ENCODE measurements at places on chromosomes 13 and 19. TPM values are rescaled to one million over a fixed set of nuclear protein-coding genes. Genes with fewer than 3 reads are reported as not detected.

The MISP3 gene
- polyA plus RNA-seq, result 11.2 TPM

The EDDM13 gene
- polyA plus RNA-seq, result 3.0 TPM

The C13orf46 gene
- 10.1 TPM for polyA plus RNA-seq

The TSKS gene
- 0.65 TPM for polyA plus RNA-seq

The TMEM272 gene
- 0.09 TPM for polyA plus RNA-seq

- H3K4me3 ChIP-seq, result no peak overlapping the region
- H3K27me3 ChIP-seq, result no peaks in the 10 kb centered on the region
- DNase-seq, result no peak
- no peak overlapping the region for H3K27ac ChIP-seq
These were observed 290.0 kb downstream of the KCTD12 start for GRCh38 chr13:76596216-76596615.

DNA sequence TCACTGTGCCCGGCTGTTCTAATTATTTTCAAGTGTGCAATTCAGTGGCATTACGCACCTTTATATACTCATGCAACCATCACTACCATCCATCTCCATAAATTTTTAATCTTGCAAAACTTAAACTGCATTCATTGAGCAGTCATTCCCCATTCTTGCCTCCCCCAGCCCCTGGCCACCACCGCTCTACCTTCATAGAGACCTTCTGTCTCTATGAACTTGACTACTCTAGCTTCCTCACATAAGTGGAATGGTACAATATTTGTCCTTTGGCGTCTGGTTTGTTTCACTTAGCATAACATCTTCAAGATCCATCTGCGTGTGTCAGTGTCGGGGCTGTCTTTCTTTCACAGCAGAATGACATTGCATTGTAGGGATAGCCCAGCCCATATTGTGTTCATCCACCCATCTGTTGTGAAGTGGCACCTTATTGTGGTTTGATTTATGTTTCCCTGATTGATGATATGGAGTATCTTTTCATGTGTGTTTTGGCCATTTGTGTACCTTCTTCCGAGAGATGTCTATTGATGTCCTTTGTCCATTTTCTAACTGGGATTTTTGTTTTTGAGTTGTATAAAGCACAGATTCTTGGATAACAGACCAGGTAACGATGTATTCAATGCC, 64.8 kb upstream of the FLT1 start:
- no peaks in the 10 kb centered on the region for H3K4me1 ChIP-seq
- no peaks in the 10 kb centered on the region for H3K27me3 ChIP-seq
- no peak for DNase-seq
- H3K36me3 ChIP-seq, result no peaks in the 10 kb centered on the region
- no peak overlapping the region for H3K4me3 ChIP-seq
- no peak overlapping the region for H3K27ac ChIP-seq

DNA sequence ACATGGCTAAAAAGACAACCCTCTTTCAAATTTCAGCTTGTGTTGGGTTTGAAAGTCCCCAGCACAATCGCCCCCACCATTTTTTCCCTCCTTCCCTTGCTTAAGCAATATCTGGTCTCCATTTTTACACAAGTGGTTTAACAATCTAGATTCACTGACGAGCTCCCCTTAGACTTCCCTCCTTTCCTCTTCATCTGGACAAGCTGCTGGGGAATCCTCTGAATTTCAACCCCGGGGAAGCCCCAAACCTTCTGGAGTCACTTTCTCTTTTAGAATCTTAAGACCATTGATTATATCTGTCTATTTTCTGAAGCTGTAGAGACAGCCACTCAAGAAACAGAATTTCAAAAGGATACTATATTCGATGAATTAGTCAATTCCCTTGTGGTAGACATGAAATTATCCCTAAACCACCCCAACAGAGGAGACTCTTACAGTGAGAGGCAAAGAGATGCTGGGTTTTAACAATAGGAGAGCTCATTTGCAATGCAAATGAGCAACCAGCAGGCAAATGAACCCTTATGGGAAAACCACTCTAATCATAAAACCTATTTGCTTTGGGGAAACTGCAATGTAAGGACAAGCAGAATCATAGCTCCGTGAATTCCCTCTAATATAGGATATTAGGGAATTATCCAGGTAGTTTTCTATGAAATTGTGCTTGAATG, 78.9 kb downstream of the TEX26 start:
- peaks cover 14% of the 10 kb centered on the region for H3K4me1 ChIP-seq
- no peak overlapping the region for H3K27ac ChIP-seq
- no peaks in the 10 kb centered on the region for H3K36me3 ChIP-seq
- no peak for DNase-seq
- H3K4me3 ChIP-seq, result no peak overlapping the region
- no peaks in the 10 kb centered on the region for H3K27me3 ChIP-seq

DNA sequence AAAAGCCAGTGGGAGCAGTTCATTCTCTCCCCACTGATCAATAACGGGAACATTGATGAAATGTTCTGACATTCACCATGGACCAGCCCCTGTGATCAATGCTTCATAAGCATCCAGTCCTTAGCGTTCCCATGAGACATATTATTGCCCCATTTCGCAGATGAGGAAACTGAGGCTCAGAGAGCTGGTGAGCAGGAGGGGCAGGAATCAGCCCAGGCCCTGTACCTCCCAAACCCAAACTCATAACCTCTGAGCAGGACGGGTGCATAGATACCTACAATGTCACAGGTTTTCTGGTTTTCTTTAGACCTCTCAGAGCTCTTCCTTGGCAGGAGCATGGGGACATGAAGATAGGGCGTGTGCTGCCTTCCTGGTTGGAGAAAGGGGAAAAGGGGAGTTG, 2.1 kb downstream of the MCOLN1 start:
- H3K27me3 ChIP-seq, result no peaks in the 10 kb centered on the region
- H3K27ac ChIP-seq, result no peak overlapping the region
- H3K36me3 ChIP-seq, result peaks cover 7% of the 10 kb centered on the region
- DNase-seq, result no peak
- H3K4me3 ChIP-seq, result no peak overlapping the region
- no peaks in the 10 kb centered on the region for H3K4me1 ChIP-seq

- H3K27ac ChIP-seq, result no peak overlapping the region
- no peaks in the 10 kb centered on the region for H3K27me3 ChIP-seq
- no peak for DNase-seq
- H3K4me1 ChIP-seq, result no peaks in the 10 kb centered on the region
- H3K4me3 ChIP-seq, result no peak overlapping the region
These were observed 17.4 kb downstream of the VASP start for GRCh38 chr19:45524575-45525129.

DNA sequence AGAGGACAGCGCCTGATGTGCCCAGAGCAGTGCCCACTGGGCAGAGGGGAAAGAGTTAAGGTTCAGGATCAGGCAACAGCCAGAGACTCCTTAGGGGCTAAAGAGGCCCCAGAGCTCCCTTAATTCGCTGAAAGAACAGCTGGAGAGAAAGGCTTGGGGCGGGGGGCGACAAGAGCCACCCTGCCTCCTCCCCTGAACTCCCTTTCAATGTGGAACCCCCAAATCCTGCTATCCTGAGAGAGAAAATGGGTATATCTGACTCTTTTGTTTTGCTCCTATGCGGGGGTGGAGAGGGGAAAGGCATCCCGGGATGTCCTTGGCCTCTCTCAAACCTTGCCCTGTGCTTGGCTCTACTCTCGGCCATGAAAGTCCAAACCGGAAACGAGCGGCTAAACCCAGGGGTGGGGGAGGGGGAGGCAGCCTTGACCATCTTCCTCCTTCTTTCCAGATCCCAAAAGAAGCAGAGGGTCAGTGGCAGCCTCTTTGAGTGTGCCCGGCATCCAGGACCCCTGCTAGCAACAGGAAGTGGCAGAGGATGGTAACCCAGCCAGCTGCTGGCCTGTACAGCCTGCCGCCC, 4.7 kb downstream of the PRKACA start:
- peaks cover 9% of the 10 kb centered on the region for H3K4me1 ChIP-seq
- H3K4me3 ChIP-seq, result no peak overlapping the region
- peaks cover 2% of the 10 kb centered on the region for H3K36me3 ChIP-seq
- DNase-seq, result peak; percentile 76
- peak overlapping the region; percentile 88 for H3K27ac ChIP-seq
- no peaks in the 10 kb centered on the region for H3K27me3 ChIP-seq

- no peaks in the 10 kb centered on the region for H3K27me3 ChIP-seq
- no peaks in the 10 kb centered on the region for H3K36me3 ChIP-seq
- H3K4me1 ChIP-seq, result peaks cover 10% of the 10 kb centered on the region
These were observed 140.6 kb upstream of the FRY start for GRCh38 chr13:31890946-31891345.

- H3K27ac ChIP-seq, result no peak overlapping the region
- H3K27me3 ChIP-seq, result no peaks in the 10 kb centered on the region
- no peak overlapping the region for H3K4me3 ChIP-seq
These were observed 855.9 kb upstream of the KLHL1 start for GRCh38 chr13:70964124-70964523.

- H3K36me3 ChIP-seq, result no peaks in the 10 kb centered on the region
- H3K27me3 ChIP-seq, result no peaks in the 10 kb centered on the region
- no peak overlapping the region for H3K27ac ChIP-seq
- no peak for DNase-seq
These were observed 214.8 kb downstream of the LMO7 start for GRCh38 chr13:75850916-75851315.

GRCh38 chr13:83845106-83845505, 37.2 kb downstream of the SLITRK1 start:
- H3K4me3 ChIP-seq, result no peak overlapping the region
- H3K27me3 ChIP-seq, result no peaks in the 10 kb centered on the region
- H3K27ac ChIP-seq, result no peak overlapping the region
- DNase-seq, result no peak

- H3K36me3 ChIP-seq, result no peaks in the 10 kb centered on the region
- peaks cover 24% of the 10 kb centered on the region for H3K4me1 ChIP-seq
- no peak overlapping the region for H3K27ac ChIP-seq
- no peak for DNase-seq
- peaks cover under 1% of the 10 kb centered on the region for H3K27me3 ChIP-seq
These were observed 3.9 kb downstream of the UNC13A start for GRCh38 chr19:17684256-17684655.

DNA sequence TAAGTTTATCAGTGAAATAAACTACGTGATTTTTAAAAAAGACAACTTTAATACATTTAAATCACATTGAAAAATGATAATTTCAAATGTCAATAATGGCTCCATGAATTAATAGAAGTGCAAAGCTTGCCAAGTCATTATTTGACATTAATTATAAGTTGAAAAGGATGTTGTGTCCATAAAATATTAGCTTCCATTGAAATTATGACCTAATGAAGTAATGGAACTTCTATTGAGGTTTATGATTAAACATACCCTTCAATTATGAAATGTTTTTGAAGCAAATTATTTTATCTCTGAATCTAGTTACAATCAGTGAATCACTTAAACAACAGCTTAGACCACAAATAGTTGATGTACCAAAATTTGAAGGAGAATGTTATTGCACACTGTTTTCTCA, 144.2 kb downstream of the SLITRK6 start:
- H3K27ac ChIP-seq, result no peak overlapping the region
- H3K27me3 ChIP-seq, result no peaks in the 10 kb centered on the region
- no peaks in the 10 kb centered on the region for H3K4me1 ChIP-seq
- H3K36me3 ChIP-seq, result no peaks in the 10 kb centered on the region
- no peak overlapping the region for H3K4me3 ChIP-seq
- no peak for DNase-seq

- H3K27ac ChIP-seq, result no peak overlapping the region
- peak; percentile 84 for DNase-seq
- no peak overlapping the region for H3K4me3 ChIP-seq
- no peaks in the 10 kb centered on the region for H3K4me1 ChIP-seq
These were observed 129.5 kb downstream of the CYSLTR2 start for GRCh38 chr13:48783181-48783630.

- H3K27me3 ChIP-seq, result peaks cover 40% of the 10 kb centered on the region
- peaks cover 3% of the 10 kb centered on the region for H3K4me1 ChIP-seq
- peak overlapping the region; percentile 39 for H3K27ac ChIP-seq
- peak; percentile 76 for DNase-seq
- no peaks in the 10 kb centered on the region for H3K36me3 ChIP-seq
These were observed 2.1 kb upstream of the PCDH8 start for GRCh38 chr13:52850396-52851136.

DNA sequence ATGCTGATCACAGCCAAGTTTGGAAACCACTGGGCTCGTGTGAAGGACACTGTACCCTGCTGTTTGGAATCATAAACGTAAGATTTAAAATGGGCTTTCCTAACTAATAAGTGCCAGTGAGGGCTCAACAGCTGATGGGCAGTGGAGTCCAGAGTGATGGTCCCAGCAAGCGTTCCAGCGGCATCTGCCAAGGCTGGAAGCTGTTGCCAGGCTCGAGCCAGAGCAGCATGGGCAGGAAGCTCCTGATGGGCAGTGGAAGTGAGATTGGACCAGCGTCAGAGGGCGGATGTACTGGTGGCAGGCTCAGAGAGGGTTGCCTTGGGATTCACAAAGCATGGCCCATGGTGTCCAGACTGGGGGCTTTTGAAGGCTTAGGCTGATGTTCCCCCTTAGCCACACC, 30.2 kb downstream of the COL4A2 start:
- H3K4me3 ChIP-seq, result no peak overlapping the region
- peaks cover 55% of the 10 kb centered on the region for H3K4me1 ChIP-seq
- no peak for DNase-seq
- H3K36me3 ChIP-seq, result no peaks in the 10 kb centered on the region
- H3K27me3 ChIP-seq, result no peaks in the 10 kb centered on the region

- peaks cover 11% of the 10 kb centered on the region for H3K4me1 ChIP-seq
- no peak overlapping the region for H3K27ac ChIP-seq
- DNase-seq, result no peak
- H3K36me3 ChIP-seq, result no peaks in the 10 kb centered on the region
These were observed 64.8 kb downstream of the SOX1 start for GRCh38 chr13:112131713-112132113.

DNA sequence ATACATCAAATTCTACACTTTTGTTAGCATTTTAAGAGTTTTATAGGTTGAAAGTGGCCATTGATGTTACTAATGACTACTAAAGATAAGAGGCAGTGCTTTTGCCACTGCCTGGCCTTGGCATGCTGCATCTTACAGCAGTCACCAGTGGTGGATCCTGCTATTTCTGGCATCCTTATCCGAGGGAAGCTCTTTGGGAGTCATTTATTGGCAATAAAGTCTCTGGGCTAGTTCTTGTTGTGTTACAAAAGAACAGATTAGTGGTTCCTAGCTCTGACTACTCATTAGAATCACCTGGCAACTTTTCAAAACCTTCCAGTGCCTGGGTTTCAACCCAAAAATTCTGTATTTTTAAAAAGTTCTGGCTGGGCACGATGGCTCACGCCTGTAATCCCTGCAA, 94.5 kb downstream of the ZMYM2 start:
- no peaks in the 10 kb centered on the region for H3K4me1 ChIP-seq
- no peak overlapping the region for H3K27ac ChIP-seq
- H3K36me3 ChIP-seq, result peaks cover 19% of the 10 kb centered on the region

Measured in lung (tissue), 17 donors.